ENCODE measurements at places on chromosomes 2 and 18.

GRCh38 chr2:140349695-140350094, 1569.5 kb upstream of the NXPH2 start:
- peak; percentile 61 for DNase-seq

DNA sequence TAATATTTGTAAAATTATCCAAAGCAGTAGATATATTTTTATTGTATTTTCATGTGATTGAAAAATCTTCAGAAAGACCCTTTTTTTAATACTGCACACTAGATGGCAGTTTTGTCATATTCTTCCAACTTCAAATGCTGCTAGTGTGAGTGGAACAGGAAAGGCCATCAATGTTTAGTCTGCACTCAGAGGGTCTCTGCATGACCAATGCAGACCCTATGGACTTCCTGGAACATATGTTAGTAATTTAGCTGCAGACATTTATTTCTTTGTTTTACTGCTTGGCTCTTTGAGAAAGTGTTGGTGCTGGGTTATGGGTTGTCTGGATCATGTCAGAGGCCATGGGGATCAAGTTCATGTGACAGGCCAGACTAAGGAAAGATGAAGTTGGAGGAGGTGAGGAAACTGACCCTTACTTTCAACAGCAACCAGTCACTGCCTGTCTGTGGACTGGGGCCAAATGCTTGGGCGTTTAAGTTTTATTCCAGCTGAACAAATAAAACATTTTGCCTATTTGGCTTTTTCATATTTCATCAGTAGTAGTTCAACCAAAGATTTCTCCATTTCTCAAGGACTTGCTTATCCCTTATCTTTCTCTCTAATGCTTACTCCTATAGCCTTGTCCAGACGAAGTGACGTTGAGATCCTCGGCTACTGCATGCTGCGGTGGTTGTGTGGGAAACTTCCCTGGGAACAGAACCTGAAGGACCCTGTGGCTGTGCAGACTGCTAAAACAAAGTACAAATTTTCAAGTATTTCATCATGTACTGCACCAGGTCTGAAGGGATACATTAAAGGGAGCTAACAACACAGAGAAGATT, 84.8 kb downstream of the VRK2 start:
- peak; percentile 31 for DNase-seq

GRCh38 chr2:113173542-113174375, at the start of gene PSD4:
PSD4 (plus strand) TSS chr2:113173971; CDS start chr2:113182457, 8,486 bp downstream.
- DNase-seq: no peak

GRCh38 chr18:77015169-77015568, 117.4 kb downstream of the MBP start:
- no peak for DNase-seq

DNA sequence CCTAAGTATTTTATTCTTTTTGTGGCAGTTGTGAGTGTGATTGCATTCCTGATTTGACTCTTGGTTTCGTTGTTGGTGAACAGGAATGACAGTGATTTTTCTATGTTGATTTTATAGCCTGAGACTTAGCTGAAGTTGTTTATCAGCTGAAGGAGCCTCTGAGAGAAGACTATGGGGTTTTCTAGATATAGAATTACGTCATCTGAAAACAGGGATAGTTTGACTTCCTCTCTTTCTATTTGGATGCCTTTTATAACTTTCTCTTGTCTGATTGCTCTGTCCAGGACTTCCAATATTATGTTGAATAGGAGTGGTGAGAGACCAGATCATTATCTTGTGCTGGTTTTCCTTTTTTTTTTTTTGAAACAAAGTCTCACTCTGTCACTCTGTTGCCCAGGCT, 18.0 kb upstream of the NOL4 start:
- DNase-seq: no peak

GRCh38 chr18:4256766-4257417, 198.2 kb downstream of the DLGAP1 start:
- DNase-seq: no peak

DNA sequence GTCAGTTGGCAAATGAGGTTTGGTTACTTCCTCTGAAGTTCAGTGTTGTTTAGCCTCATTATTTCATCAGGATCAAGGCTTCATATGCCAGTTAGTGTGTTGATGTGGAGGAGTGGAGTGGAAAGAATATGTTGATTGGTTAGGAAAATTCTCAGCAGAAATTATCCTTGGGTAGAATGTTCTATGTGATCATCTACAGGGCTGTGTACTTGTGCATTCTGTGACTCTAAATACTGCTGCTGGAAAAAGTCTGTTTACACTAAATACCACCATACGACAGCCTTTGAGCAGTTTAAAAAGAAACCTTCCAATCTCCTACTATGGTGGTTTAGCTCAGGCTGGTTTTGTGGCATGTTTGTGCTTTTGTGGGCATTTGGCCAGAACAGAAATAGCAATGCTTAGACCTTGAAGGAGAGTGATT, 25.8 kb downstream of the CAB39 start:
- DNase-seq: no peak

DNA sequence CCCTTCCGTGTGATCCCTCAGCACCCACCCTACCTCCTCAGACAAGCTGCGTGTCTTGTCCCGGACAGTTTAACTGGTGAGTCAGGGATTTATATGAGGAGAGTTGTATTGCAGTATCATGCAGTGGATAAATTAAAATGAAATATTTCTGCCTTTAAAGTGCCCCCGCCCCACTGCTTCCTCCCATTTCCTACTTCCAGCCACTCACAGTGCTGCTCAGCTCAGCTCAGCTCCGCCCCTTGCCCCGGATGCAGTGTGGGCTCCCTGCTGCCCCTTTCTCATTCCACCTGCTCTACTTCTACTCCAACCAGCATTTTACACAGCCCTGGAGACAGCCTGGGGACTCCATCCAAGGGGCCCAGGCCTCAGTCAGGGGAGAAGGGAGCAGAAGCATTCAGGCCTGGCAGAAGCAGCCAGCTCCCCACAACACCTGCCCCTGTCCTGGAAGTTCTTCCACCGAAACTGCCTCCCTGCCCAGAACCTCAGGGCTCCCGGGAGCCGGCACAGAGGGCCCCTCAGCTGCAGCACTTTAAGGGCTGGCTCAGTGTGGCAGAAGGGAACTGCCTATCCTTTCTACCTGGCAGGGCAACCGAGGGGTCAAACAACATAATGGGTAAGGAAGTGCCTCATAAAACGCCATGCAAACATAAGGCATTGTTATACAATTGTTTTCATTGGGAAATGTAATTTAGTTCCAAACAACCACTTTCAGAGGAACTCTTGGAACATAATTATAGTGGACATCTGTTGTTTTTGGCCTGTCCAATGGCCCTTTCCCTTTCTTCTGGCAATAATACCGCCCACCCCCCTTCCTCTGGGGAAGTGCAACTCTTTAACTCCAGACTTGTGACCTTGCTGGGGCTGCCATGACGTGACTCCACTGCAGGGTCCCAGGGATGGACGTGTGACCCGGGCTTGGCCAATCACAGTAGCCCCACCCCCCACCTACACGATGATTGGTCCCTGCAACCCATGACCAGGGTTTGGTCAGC, 102.3 kb downstream of the LIPG start:
- no peak for DNase-seq

GRCh38 chr2:230984393-230985220, 11.3 kb upstream of the SPATA3 start:
- DNase-seq: no peak

- no peak for DNase-seq
Measured at GRCh38 chr2:1749489-1750119, 5.3 kb upstream of the PXDN start.

DNA sequence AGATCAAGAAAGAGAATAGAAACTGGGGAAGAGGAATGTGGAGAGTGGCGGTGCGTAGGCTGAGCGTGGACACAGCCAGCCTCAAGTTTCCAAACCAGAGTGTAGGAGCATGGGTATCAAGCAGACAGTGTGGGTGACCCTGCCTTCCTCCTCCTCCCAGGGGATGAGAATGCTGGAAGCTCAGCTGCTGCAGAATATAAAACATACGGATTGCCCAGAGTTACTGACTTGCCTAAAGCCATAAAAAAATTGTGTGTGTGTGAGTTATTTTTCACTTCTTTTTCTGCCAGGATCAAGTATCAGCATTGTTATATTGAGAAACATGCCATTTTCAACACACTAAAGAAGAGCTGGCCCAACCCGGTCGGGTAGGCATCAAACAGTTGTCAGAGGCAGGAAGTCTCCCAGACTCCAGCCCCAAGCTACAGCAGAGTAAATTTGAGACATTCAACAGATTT, 333.3 kb upstream of the ACVR2A start:
- DNase-seq: no peak

- DNase-seq: no peak
Measured at GRCh38 chr2:24513281-24514071, 22.4 kb downstream of the NCOA1 start.

GRCh38 chr2:225011585-225011984, 30.7 kb downstream of the DOCK10 start:
- no peak for DNase-seq

DNA sequence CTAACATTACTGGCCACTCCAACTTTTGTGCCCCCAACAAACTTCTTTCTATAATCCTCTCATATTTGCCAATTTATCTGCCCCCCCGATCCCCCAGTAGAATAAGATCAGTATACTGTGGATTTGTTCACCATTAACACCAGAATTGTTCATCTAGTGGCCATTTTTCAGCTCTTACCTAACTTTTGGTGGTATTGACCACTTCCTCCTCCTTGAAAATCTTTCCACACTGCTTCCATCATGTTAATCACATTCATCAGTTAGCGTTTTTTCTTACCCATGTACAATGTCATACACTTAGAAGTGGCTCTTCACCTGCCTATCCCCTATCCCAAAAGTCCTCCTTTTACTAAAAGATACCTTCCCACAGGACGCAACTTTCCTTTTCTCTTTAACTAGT, 6.1 kb downstream of the IMPACT start:
- DNase-seq: no peak

DNA sequence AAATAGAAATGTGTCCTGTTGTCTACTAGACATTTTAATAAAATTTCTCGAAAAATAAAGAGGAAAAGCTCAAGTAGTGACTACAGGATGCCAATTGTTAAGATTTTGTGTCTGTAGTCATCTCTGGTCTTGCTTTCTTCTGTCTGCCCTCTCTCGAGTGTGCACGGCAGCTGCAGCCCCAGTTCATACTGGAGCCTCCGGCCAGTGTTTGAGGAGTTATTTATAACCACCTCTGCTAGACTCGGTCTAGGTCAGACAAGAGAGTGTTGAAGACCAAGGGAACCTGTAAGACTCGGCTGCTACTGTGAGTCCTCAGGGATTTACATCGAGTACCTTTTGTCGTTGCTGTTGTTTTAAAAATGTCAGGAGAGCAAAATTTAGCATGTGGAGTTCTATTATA, 810.1 kb upstream of the POU3F3 start:
- no peak for DNase-seq

Measured in NCI-H2227 treated with DMSO at 0.1 percent for 48 hours (cell line).